Left ventricle myocardium inferior (tissue), 1 donor: ENCODE measurements at places on chromosomes 11 and 22. TPM values are rescaled to one million over a fixed set of nuclear protein-coding genes. Genes with fewer than 3 reads are reported as not detected.

GRCh38 chr11:60512651-60513225, 2.5 kb upstream of the MS4A13 start:
- no peak for DNase-seq

DNA sequence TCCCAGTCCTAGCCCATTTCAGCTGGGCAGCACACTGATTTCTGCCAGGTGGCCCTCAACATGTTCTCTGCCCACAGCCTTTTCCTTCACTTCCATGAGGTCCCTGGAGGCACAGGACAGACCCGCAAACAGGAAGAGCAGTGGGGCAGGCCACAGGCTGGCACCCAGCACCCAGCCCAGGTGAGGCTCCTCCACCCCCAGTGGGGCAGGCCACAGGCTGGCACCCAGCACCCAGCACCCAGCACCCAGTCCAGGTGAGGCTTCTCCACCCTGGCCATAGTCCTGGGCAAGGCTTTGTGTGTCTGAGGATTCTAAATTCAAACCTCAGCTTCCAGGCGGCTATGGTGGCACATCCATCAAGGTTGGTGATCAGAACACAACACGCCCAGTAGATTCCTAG, 1413.0 kb downstream of the BRD1 start:
- DNase-seq: no peak

DNA sequence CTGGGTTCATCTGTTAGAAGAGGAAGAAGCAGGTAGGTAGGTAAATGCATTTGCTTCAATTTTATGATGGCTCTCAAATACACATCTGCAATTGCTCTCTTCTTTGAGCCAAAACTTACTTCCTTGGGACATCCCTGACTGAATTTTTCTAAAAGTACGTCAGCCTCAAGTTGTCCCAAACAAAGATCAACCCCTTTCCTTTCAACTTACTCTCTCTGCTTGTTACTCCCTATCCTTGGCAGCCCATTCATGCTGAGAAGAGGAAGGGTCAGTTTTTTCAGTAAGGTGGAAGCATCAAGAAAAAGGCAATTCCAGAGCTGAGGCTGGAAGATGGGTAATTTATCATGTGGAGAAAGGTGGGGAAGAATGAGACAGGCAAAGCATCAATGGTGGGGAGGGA, 111.2 kb downstream of the LRRC32 start:
- no peak for DNase-seq

GRCh38 chr11:61460474-61460881, 30.6 kb downstream of the SDHAF2 start:
- DNase-seq: peak; percentile 38

DNA sequence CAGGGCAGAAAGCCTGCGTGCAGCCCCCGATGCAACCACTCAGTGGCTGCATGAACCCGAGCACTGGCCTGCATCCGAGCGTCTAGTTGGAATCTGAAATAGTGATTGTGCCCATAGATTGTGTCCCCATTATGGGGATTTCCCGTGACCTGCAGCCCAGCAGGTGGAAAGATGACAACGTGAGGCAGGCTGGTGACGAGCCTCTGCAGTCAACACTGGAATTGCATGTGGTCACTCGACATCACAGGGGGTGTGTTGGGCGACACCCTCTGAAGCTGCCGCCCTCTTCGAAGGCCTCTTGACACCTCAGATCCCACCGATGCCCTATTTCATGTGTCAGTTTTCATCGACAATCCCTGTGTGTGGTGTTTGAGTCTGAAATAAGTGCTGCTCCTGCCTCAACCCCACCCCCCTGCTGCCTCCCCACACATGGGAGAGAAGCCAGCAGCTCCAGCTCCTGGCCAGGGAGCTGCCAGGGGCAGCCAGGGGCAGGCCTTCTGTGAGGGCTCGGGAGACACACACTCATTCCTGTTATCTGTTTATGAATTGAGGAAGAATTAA, 172.0 kb upstream of the B3GAT1 start:
- DNase-seq: no peak

- DNase-seq: no peak
Measured at GRCh38 chr22:19038728-19039447, 83.3 kb downstream of the DGCR2 start.

DNA sequence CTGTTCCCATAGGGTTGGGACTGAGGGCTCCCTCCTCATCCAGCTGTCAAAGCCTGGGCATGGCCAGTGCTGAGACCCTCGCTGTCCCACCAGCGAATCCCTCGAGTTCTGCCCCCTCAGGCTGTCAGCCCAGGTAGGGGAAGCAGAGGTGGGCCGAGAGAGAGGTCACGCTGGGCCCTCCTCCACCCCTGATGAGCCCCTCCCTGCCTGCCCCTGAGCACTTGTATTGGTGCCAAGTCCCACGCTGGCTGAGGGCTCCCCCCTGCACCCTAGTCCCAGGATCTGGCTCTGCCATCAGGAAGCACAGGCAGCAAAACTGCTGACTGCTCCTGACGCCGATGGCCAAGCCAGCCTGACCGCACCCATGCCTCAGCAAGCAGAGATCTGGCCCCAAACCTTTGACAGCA, 3.3 kb downstream of the PRR33 start:
- DNase-seq: no peak

DNA sequence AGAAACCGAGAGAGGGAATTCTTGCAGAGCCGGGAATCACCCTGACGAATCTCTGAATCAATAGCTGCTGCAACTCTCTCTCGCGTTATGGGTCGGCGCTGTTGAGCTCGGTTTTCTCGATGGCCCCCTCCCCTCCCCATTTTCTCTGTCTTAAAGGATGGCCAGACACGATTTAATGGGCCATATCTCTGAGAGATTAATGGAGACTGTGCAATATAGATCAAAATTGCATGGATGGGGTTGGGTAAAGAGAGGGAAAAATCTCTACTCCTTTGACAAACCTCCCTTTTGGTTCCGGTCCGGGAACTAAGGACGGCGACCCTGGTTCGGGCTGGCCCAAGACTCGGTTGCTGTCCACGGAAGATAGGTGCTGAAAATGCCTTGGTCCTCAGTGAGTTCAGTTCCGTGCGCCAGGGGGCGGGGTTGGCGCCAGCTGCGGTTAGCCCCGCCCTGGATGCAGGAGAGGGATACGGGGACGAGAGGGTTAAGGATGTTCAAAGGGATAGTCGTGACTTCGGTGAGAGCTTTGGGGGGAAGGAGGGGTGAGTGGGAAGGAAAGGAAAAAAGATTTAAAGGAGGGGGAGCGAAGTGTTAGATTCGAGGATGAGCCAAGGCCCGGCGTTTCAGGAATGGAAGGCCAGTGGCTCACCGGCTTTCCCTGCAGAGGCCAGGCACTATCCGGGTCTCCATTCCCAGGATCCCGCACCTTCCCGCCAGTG, 103.6 kb upstream of the HSD17B12 start:
- DNase-seq: peak; percentile 35

DNA sequence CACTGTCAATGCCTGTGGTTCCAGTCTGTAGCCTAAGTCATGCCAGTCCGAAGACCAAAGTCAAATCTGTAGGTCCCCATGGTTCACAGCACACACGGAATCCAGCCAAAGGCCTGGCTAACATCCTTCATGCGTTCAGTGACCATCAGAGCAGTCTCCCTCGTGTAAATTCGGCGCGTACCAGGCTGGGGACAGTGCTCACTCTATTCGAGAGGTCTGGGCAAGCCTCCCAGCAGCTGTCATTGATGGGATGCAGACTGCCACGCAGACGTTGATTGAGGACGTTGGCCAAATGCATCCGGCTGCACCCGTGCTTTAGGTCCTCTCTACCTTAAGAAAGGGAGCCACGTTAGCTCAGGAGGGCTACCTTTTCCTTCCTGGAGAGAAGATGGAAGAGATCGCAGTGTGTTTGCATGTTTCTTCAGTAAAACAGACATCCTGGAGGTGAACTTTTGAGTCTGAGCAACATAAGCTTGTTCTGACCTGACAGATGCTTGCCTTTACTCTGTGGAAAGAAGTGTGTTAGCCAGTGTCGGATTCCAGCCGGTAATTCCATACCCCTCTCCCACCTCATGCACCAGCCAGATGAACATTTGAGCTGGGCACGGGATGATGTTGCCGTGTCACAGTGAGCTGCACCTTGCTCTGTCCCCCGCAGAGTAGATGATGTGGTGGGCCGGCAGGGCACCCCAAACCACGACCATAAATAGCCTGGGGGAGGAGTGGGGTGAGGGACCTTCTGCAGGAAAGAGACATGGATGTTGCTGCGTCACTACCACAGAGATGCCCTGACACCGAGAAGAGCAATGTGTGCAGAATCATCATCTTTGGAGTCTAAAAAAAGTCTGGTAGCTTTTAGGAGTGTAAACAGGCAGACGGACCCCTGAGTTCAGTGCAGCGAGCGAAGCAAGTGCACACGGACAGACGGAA, 12.2 kb downstream of the CTTN start:
- DNase-seq: peak; percentile 87

DNA sequence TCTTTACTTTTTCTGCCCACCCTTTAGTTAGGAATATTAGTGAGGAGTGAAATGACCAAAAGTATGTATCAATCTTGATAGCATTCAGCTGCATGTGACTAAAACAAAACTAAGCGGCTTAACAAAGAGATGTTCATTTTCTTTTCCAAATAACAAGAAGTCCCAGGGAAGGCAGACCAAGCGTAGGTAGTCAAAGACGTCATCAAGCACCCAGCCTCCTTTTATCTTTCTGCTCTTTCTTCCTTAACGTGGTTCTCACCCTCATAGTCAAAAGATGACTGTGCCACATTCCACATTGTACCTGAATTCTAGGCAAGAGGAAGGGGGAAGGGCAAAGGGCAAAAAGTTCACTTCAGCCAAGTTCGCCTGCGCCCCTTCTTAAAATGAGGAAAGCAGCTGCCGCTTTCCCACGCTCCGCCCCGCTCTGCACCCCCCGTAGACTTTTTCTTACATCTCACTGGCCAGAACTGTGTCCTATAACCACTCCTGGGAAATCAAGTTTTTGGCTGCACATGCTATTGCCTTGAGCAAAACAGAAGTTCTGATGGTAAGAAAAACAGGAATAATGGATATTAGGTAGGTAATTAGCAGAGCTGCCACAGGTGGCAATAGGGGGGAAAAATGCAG, 14.6 kb upstream of the PGM2L1 start:
- DNase-seq: no peak

GRCh38 chr11:37612146-37612545, 1014.1 kb upstream of the RAG2 start:
- no peak for DNase-seq

DNA sequence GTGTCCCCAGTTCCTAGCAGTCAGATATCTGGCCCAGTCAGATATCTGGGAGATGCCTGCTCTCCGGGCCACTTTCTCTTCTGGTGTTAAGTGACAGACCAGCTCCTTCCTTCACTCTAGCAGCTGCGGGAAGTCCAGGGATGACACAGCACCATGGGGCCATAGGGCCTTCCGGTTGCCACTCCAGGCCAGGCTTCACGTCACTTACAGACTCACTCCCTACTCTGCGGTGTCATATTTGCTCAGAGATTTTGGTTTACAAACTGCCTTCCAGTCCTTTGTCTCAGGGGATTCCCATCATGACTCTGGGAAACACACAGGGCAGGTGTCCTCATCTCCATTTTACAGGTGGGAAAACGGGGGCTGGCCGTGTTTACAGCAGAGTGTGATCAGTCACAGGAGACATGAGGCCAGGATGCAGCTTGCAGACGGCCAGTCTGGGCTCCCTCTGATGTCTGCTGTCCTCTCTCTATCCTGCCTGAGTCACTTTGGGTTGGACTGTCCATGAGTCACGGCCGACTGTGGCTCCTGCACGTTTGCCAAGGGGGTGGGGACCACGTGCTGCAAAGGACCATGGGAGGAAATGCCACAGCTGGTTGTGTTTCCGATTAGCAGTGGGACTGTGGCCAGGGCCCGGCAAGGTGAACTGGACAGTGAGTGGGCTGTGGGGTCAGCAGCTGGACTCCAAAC, 8.2 kb upstream of the TBC1D22A start:
- peak; percentile 94 for DNase-seq

SYT8 gene
- not detected for total RNA-seq

GLYAT gene
- not detected for total RNA-seq

PATE2 gene
- not detected for total RNA-seq

DBX1 gene
- total RNA-seq: not detected

DAGLA gene
- 3.2 TPM for total RNA-seq

PNPLA5 gene
- total RNA-seq: not detected

TSSK2 gene
- total RNA-seq: not detected

PDGFB gene
- total RNA-seq: 17.2 TPM

SNX32 gene
- total RNA-seq: not detected
